ENCODE measurements at places on chromosomes 1 and 21.
A peak's percentile ranks its signal among the peaks of the same experiment; 100 is the strongest.

DNA sequence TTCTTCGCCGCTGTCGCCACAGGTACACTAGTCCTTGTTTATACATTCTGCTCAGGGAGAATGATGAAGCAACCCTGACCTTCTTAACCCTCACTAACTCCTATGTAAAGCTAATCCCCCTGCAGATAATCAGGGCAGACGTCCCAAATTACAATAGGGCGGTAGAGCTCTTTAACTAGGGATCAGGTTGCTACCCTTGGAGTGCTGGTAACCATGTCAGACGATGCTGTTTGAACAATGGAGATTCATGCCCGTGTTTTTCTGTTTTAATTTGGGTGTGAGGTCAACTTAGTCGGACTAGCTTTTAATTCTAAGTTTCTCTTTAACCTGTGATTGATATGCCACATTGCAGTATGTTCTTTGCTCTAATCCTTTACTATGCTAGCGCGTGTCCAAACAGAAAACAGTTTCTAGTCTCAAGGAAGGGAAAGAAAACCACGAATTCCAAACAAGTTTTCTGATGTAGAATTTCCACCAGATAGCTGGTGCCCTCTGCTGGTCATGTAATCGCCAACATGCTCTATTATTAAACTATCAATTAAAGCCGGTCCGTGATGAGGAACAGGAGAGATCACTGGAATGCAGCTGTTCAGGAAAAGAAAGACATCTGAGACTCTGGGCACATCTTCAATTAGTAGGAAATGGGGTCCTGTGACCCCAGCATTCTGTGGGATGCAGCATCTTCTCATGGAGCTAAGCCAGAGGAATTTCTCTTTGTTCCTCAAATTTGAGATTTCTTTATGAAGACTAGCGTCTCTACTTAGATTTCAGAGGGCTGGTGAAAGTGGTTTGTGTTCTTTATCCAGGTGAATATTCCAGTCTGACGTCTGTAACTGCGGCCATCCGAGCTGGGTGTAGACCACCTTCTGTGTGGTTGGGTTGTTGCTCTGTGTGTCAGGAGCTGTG is 18.3 kb upstream of the VAMP3 start:
- DNase-seq, result peak; percentile 79

- DNase-seq, result no peak
These were observed 24.6 kb downstream of the DMAP1 start for GRCh38 chr1:44237721-44238457.

- no peak for DNase-seq
These were observed 30.1 kb downstream of the DHX9 start for GRCh38 chr1:182869241-182869666.

GRCh38 chr1:221556435-221556834 is 185.5 kb downstream of the DUSP10 start:
- no peak for DNase-seq

GRCh38 chr1:117541003-117541402 is 64.8 kb upstream of the TENT5C start:
- DNase-seq, result peak; percentile 6

DNA sequence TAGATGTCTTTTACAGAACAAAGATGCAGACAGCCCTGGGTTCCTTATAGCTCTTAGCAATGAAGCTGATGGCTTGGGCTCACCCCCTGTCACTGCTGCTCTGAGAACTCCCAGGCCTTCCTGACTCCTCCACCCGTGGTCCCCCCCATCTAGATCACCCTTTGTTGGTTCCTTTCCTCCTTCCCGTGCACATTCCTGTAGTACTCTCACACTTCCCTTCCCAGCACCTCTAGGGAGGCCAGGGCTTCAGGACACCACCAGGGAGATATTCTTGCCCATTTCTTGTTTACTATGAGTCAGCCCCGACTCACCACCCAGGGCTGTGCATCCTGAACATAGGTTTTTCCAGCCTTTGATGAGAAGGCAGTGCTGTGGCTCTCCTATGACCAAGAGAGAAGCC is 14.4 kb upstream of the NOS1AP start:
- DNase-seq, result peak; percentile 74

GRCh38 chr21:44947111-44947929 is 7.5 kb downstream of the SLX9 start:
- no peak for DNase-seq

- DNase-seq, result peak; percentile 93
These were observed 10.2 kb upstream of the IFI16 start for GRCh38 chr1:158999316-159000069.
